ENCODE measurements at places on chromosomes 2 and 18.

GRCh38 chr18:32899819-32900218 lies 127.0 kb upstream of the KLHL14 start:
- no peak for DNase-seq

DNA sequence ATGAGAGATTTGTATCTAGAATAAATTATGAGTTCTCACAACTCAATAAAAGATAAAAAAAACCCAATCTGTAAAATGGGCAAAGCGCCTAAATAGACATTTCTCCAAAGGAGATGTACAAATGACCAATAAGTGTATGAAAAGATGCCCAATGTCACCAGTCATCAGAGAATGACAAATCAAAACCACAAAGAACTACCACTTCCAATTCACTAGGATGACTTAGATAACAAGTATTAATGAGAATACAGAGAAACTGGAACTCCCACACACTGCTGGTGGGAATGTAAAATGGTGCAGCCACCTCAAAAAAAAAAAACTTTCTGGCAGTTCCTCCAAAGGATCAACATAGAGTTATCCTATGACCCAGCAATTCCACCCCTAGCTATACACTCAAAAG lies 17.4 kb upstream of the COL6A3 start:
- DNase-seq, result peak; percentile 40

DNA sequence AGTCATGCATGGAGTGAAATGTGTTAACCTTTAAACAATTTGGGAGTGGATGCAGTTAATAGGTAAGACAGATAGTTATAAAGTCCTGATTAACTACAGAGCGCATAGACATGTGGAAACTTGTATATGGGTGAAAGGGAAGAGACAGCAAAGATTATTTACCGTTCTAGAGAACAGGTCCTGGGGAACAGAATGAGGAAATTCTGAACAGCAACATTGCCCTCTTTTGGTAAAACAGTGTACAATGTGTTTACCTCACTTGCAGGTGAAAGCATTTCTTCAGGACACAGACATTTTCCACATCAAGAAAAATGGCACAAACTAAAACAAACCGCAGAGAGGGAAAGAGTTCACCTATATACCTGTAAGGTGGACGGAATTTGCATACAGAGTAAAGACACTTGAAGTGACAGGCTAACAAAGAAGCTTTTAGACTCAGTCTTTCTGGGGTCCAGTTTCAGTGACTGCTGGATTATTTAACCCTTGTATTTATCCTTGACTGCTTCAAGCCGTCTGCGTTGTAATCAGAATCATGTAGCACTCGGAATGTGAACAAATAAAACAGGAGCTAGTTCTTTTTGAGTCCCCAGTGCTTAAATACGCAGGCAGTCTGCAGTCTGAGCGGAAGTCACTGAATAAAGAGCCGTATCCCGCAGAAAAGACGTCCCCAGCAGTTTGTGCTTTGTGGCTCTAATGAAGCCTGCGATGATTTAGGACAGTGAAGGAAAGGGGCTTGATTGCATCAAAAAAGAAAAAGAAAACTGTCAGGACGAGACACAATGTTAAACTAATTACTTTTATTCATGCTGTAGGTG lies 364.8 kb upstream of the GALNT5 start:
- no peak for DNase-seq

- no peak for DNase-seq
Observed at GRCh38 chr2:150484461-150485021, 2.9 kb downstream of the RND3 start.

DNA sequence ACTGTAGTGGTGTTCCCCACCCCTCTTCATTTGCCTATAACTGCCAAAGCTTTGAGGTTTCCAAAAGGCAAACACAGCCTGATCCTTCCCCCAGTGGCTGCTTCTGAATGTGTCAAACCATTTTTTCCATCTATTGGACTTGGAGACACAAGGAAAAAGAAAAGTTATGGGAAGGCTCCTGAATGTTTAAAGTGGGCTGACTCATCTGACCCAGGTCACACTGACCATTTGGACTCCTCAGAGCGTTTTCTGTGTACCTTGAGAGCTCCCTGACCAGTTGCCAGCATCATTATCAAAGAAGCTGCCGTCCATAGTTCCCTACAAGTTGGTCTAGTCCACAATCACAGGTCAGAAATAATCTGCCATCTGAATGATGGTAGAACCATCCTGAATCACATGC lies 123.4 kb upstream of the COL3A1 start:
- no peak for DNase-seq

DNA sequence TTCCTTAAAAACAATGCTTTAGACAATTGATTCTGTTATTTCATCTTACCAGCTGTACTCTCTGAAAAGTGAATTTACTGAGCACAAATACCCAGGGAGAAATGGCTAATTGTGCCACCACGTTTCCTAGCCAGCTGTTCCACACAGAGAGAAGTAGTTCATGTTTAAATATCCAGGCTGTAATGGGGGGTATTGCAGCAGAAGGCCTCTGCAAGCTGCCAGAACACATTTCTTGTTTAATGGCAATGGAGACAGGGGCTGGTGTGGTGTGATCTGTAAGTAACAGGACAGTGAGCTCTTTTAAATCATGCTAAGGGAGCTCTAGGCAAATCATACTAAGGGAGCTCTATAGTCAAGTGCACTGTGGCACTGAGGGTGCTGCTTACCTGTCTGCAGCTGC lies 809.2 kb downstream of the CNTNAP5 start:
- no peak for DNase-seq

- no peak for DNase-seq
Observed at GRCh38 chr18:7803956-7804469, 236.9 kb downstream of the PTPRM start.

DNA sequence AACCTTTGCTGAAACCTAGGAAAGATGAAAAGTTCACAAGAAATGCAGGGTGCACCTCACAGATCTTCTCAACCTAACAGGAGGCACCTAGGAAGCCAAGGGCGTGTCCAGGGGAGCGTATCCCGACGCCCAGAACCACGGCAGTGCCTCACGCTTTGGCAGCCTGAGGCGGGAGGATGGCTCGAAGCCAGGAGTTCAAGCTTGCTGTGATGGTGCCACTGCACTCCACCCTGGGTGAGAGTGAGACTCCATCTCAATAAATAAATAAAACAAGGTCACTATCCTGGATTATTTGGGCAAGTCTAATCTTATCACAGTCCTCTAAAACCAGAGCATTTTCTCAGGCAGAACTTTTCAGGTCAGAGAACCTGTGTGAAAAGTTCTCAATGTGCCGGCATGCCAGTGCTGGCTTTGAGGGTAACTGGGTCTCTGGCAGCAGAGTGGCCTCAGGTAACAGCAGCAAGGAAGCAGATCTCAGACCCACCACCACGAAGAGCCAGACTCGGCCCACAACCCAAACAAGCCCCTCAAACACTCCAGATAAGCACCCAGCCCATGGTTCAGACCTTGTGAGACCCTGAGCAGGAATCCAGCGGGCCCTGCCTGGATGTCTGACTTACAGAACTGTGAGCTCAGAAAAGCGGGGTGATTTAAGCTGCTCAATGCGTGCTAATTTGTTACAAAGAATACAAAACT lies 11.7 kb downstream of the HSBP1L1 start:
- no peak for DNase-seq

- no peak for DNase-seq
Observed at GRCh38 chr2:26349690-26350089, 3.1 kb upstream of the ADGRF3 start.

DNA sequence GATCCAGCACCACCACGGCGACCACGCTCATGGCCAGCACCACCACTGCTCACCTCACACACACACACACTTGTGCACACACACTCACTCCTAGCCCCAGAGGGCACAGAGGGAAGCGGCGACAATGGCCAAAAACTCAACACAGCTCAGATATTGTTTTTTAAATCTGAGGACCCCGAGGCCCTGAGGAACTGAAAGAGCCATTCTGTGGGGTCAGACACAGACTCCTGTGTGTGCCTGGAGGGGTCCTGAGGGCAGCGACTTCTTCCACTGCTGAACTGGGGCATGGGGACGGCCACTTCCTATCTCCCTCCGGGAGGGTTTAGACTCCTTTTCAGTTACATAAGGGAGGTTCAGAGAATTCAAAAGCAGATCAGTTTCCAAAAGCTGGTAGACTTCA lies 116.6 kb upstream of the PXDN start:
- no peak for DNase-seq

- DNase-seq, result no peak
Observed at GRCh38 chr18:40529478-40529877, 1425.6 kb upstream of the PIK3C3 start.

GRCh38 chr2:5706717-5707455 lies 14.7 kb downstream of the SOX11 start:
- DNase-seq, result no peak

- no peak for DNase-seq
Observed at GRCh38 chr18:56173542-56174220, 464.7 kb downstream of the TXNL1 start.

DNA sequence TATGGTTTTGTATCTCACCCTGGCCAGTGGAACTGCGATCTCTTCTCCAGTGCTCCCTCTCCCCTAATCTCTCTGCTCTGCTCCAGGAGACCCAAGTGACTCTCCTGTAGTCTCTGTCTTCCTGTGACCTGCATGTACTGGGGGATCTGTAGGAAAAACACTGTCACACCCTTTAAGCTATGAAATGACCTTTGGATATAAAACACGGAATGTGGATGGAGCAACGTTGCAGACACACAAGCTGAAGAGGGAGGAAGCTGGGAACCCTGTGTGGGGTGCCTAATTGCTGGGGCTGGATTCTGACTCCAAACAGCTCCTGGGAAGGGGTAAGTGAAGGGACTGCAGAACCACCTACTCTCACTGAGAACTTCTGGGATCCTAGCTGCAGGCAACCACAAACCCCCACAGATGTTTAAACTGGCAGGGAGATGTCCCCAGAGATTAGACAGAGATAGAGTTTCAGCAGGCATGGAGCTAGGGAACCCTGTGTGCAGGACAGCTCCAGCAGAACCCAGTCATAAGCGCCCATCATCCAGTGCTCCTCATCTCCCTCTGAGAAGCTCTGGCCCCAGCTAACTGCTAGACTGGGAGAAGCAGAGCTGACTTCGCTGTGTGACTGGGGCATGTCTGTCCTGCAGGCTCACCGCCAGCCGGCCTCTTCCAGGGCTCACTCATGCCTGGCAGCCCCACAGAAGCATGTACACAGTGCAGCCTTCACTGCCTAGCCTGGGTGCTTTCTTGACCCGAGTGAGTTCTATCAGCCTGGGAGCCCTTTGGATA lies 482.7 kb upstream of the SETBP1 start:
- no peak for DNase-seq

GRCh38 chr2:231523451-231524285 lies 6.6 kb downstream of the NMUR1 start:
- DNase-seq, result no peak

DNA sequence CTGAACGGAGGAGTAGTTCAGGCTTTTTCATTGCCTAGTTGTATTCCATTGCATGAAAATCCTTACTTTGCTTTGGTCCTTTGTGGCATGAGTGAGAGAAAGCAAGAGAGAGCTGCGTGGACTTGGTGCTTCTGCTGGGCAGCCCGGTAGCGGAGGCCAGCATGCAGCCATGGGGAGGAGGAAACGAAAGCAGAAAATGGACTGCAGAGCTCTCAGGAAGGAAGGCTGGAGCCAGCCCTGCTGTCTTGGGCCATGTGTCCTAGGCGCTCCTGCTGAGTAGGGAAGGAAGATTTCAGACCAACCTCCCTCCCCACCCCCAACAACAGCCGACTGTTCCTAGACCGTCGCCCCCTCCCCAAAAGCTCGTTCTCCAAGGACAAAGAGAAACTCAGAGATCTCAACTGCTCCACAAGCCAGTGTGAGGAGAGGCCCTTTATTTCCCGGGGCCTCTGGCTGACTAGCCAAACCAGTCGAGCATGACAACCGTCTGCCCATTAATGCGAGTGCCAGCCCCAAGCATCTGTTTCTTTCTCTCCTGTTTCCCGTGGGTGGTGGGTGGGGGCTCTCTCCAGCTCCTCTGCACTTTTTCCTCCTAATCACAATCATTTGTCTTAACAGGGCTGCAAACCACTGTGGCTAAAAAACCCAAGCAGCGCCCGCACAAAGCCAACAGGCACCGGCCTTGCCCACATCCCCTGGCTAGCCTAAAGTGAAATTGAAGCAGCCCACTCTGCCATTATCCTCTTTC lies 66.8 kb upstream of the FZD7 start:
- DNase-seq, result no peak

GRCh38 chr2:46737577-46737976 lies 178.0 kb downstream of the MCFD2 start:
- no peak for DNase-seq

GRCh38 chr2:204218040-204218439 lies 281.5 kb downstream of the ICOS start:
- DNase-seq, result no peak

DNA sequence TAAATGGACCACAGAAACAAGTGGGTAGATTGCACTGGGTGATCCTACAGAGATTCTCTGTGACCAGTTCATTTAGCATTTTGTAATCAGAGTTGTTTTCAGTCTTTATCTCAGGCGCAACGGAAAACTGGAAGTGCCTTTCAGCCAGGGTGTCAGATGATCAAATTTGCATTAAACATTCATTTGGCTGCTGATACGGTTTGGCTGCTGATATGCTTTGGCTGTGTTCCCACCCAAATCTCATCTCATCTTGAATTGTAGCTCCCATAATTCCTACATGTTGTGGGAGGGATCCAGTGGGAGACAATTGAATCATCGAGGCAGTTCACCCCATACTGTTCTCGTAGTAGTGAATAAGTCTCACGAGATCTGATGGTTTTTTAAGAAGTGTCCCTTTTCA lies 1396.1 kb upstream of the TMEFF2 start:
- no peak for DNase-seq

- DNase-seq, result no peak
Observed at GRCh38 chr2:68018727-68019126, 44.1 kb downstream of the C1D start.

DNA sequence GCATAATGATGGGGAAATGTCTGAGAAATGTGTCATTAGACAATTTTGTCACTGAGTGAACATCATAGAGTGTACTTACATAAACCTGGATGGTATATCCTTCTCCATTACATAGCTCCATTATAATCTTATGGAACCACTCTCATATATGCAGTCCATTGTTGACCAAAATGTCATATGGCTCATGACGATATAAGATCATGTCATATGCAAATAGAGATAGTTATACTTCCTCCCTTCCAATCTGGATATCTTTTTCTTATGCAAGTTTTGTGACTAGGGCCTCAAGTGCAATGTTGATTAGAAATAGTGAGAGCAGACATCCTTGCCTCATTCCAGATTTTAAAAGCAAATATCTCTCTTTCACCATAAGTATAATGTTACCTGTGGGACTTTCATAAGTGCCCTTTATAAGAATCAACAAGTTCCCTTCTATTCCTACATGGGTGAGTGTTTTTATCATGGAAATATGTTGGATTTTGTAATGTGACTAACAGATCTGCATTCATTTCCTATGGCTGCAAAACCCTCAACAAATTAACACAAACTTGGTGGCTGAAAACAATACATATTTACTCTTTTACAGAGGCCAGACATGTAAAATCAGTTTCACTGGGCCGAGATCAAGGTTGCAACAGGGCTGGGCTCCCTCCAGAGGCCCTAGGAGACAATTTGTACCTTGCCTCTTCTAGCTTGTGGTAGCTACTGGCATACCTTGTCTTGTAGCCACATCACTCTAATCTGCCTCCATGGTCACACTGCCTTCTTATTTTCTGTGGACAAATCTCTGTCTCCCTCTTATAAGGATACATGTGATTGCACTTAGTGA lies 21.6 kb upstream of the SULT1C4 start:
- peak; percentile 20 for DNase-seq

- DNase-seq, result peak; percentile 65
Observed at GRCh38 chr2:208006833-208007232, 18.5 kb downstream of the PLEKHM3 start.
